Endothelial cell of coronary artery (primary cell): ENCODE measurements at places on chromosomes 11 and 22. TPM values are rescaled to one million over a fixed set of nuclear protein-coding genes. Genes with fewer than 3 reads are reported as not detected.

The LRP4 gene
- total RNA-seq, result 0.66 and 0.90 TPM in 2 replicates

The OR8G5 gene
- not detected in 2 replicates for total RNA-seq

The SLC5A4 gene
- total RNA-seq, result 0.94 and 2.1 TPM in 2 replicates

The SMIM35 gene
- not detected in 2 replicates for total RNA-seq

The PANX3 gene
- total RNA-seq, result not detected in 2 replicates

The MUC5AC gene
- total RNA-seq, result not detected in 2 replicates

The MMP13 gene
- not detected in 2 replicates for total RNA-seq

The SERPING1 gene
- total RNA-seq, result 0.09 and 0.56 TPM in 2 replicates

The OR2AG1 gene
- total RNA-seq, result not detected in 2 replicates

The CBLIF gene
- not detected in 2 replicates for total RNA-seq

The MRGPRX4 gene
- total RNA-seq, result not detected in 2 replicates

The PYGM gene
- 0.36 and 0.38 TPM in 2 replicates for total RNA-seq

The TMX2 gene
- total RNA-seq, result 52.0 and 55.1 TPM in 2 replicates

The TPBGL gene
- total RNA-seq, result under 0.01 TPM in 1 of 2 replicates, not detected in the other

The APOA5 gene
- not detected in 2 replicates for total RNA-seq

The P2RX3 gene
- total RNA-seq, result not detected in 2 replicates

The DDX25 gene
- total RNA-seq, result not detected in 2 replicates

The ZFPL1 gene
- 25.0 and 28.2 TPM in 2 replicates for total RNA-seq

The OR8D1 gene
- total RNA-seq, result not detected in 2 replicates

The MRPL11 gene
- total RNA-seq, result 41.3 and 44.1 TPM in 2 replicates

The DEPDC7 gene
- total RNA-seq, result 0.18 and 0.56 TPM in 2 replicates

The BRD1 gene
- total RNA-seq, result 20.6 and 29.0 TPM in 2 replicates

The SYT9 gene
- total RNA-seq, result 0.09 and 0.27 TPM in 2 replicates

The NUP160 gene
- total RNA-seq, result 21.7 and 28.5 TPM in 2 replicates

The CNIH2 gene
- total RNA-seq, result 0.09 TPM in 2 replicates

The ZP1 gene
- not detected in 2 replicates for total RNA-seq

The MMP3 gene
- not detected in 2 replicates for total RNA-seq

The LRP5 gene
- total RNA-seq, result 35.3 and 46.7 TPM in 2 replicates

The FAM76B gene
- 15.3 and 17.6 TPM in 2 replicates for total RNA-seq

The EFCAB6 gene
- total RNA-seq, result 0.19 and 0.45 TPM in 2 replicates

The MPZL3 gene
- total RNA-seq, result 8.2 and 12.4 TPM in 2 replicates

The MPPED2 gene
- under 0.01 TPM in 1 of 2 replicates, not detected in the other for total RNA-seq

The STK33 gene
- 0.19 and 0.45 TPM in 2 replicates for total RNA-seq

The OR5P2 gene
- 0.09 TPM in 1 of 2 replicates, not detected in the other for total RNA-seq

The SLC35F2 gene
- 58.4 and 92.0 TPM in 2 replicates for total RNA-seq

The FJX1 gene
- 20.5 and 26.0 TPM in 2 replicates for total RNA-seq

The GSTT2B gene
- total RNA-seq, result 3.8 and 5.1 TPM in 2 replicates

The HORMAD2 gene
- total RNA-seq, result not detected in 2 replicates

The OR2AG2 gene
- 0.09 and 0.18 TPM in 2 replicates for total RNA-seq

The CHRNA10 gene
- 0.54 and 0.66 TPM in 2 replicates for total RNA-seq

The VSIG10L2 gene
- not detected in 2 replicates for total RNA-seq

The PLEKHB1 gene
- 0.36 and 0.85 TPM in 2 replicates for total RNA-seq

The OR51B5 gene
- total RNA-seq, result not detected in 2 replicates

The KRTAP5-2 gene
- not detected in 2 replicates for total RNA-seq

The GRAMD1B gene
- 2.4 and 15.2 TPM in 2 replicates for total RNA-seq

The OR52N4 gene
- not detected in 2 replicates for total RNA-seq

The C11orf91 gene
- 0.38 and 0.54 TPM in 2 replicates for total RNA-seq
